ENCODE measurements at places on chromosomes 3 and 15. TPM values are rescaled to one million over a fixed set of nuclear protein-coding genes. Genes with fewer than 3 reads are reported as not detected.

The VIPR1 gene
- 64.5 TPM for polyA plus RNA-seq

The GUCA1C gene
- polyA plus RNA-seq = not detected

DNA sequence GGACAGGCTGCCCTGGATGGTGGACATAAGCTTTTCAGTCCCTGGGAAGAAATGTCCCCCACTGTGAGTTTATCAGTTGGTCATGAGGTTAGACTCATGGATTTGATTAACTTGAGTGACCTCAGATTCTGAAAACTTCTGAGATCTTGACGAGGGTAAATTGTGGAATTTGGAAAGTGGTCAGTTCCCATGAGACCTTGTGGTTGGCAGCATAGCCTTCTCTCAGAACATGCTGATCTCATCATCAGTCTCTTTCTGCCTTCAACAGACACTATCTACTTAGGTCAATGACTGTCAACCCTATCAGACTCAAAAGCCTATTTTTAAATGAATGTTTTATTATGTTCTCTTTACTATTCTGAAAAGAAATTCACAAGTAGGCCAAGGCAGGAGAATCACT is 45.6 kb upstream of the NDUFB4 start:
- no peaks in the 10 kb centered on the region for H3K27me3 ChIP-seq
- H3K36me3 ChIP-seq = no peaks in the 10 kb centered on the region
- no peak for DNase-seq
- H3K4me3 ChIP-seq = no peak overlapping the region

- H3K27me3 ChIP-seq = no peaks in the 10 kb centered on the region
- no peak overlapping the region for H3K4me3 ChIP-seq
Observed at GRCh38 chr3:38205472-38205805, 40.1 kb downstream of the OXSR1 start.

GRCh38 chr3:168322941-168323340 is 227.2 kb upstream of the GOLIM4 start:
- no peaks in the 10 kb centered on the region for H3K36me3 ChIP-seq
- H3K27ac ChIP-seq = no peak overlapping the region
- no peaks in the 10 kb centered on the region for H3K27me3 ChIP-seq

DNA sequence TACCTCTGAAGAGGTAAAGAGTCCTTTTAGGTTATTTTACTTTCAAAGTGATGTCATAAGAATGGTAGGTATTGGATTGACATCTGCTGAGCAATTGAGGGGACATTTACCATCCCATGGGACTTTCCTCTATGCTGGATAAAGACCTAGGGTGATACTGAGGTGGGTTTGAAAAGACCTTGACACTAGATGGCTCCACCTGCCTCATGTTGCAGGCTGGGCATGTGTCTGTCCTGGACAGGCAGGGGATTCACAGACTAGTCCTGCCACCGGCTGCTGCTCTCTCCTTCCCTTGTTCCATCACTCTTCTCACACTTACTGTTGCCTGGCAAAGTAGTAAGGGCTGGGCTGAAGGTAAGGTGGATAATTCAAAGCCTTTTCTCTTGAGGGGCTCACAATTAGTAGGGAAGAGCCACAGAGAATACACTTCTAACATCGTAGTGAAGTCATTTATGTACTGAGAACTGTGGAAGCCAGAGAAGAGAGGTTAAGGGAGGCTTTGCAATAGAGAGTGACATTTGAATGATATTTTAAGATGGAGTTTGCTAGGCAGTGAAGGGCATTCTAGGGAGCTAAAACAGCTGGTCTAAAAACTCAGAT is 27.7 kb downstream of the TRAK1 start:
- no peaks in the 10 kb centered on the region for H3K27me3 ChIP-seq
- H3K27ac ChIP-seq = peak overlapping the region; percentile 23
- H3K4me3 ChIP-seq = no peak overlapping the region
- H3K4me1 ChIP-seq = peaks cover 54% of the 10 kb centered on the region

DNA sequence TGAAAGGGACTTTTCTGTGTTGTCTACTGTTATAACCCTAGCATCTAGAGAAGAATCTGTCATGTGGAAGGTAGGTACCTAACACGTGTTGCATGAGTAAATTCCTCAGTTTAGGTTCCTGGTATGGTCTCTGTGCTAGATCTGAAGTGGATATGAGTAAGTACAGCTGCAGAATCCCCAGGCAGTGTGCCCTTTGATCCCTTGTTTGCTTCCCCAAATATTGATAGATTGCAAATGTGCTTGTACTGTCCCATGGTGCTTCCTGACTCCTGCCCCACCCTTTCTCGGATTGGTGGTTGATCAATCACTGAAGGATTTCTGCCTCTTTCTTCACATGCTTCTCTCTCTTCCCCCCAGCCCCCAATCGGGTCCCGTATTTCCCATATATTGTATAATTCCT is 450.4 kb downstream of the UNC13C start:
- H3K4me1 ChIP-seq = no peaks in the 10 kb centered on the region
- no peaks in the 10 kb centered on the region for H3K27me3 ChIP-seq
- no peak overlapping the region for H3K4me3 ChIP-seq
- H3K27ac ChIP-seq = no peak overlapping the region

Data from CD14-positive monocyte (primary cell).